ENCODE measurements at places on chromosomes 7 and 10. TPM values are rescaled to one million over a fixed set of nuclear protein-coding genes. Genes with fewer than 3 reads are reported as not detected.
A peak's percentile ranks its signal among the peaks of the same experiment; 100 is the strongest.

Gene DLX5
- total RNA-seq = 0.26 TPM

Gene KLHL7
- 57.2 TPM for total RNA-seq

DNA sequence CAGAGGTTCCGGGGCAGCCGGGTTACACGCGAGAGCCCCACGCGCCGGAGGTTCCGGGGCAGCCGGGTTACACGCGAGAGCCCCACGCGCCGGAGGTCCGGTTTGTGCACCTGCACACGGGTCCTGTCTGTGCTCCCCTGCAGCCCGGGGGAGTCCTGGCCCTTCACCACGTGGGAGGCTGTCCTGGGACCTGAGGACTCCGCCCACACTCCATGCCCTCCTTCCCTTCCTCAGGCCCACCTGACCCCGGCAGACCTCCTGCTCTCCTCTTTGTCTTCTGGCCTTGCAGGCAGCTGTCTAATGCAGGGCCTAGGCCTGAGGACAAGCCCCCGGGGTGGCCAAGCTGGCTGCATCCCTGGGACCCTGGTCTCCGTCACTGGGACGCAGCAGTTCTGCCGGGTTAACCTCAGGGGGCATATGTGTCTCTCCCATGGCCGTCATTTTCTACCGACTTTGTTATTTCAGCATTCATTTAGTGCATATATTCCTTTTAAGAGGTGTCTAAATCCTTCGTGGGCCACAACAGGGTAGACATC lies 374.6 kb downstream of the DNAJB6 start:
- no peaks in the 10 kb centered on the region for H3K4me1 ChIP-seq
- H3K27me3 ChIP-seq = no peaks in the 10 kb centered on the region
- H3K4me3 ChIP-seq = no peak overlapping the region

DNA sequence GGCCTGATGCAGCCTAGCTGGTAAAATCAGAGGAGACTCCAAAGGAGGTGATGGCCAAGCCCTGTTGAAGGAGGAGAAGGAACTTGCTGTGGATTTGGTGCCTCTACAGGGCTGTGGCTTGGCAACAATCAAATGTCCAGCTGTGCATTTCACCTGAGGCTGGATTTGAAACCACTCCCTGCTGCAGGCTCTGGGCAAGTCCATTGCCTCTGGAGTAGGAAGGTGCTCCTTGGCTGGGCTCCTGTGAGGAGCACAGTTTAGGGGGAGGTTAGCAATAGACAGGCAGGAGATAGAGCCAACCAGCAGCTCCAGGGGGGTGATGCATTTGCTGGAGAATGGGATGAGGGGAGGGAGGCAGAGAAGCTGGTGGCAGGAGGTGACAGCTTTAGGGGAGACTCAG lies 26.5 kb downstream of the CDH23 start:
- H3K4me3 ChIP-seq = no peak overlapping the region
- no peaks in the 10 kb centered on the region for H3K36me3 ChIP-seq
- H3K4me1 ChIP-seq = no peaks in the 10 kb centered on the region

GRCh38 chr10:80739963-80740715 lies 202.4 kb downstream of the SH2D4B start:
- no peak overlapping the region for H3K27ac ChIP-seq
- H3K27me3 ChIP-seq = no peaks in the 10 kb centered on the region
- no peak overlapping the region for H3K4me3 ChIP-seq
- no peaks in the 10 kb centered on the region for H3K36me3 ChIP-seq
- H3K4me1 ChIP-seq = no peaks in the 10 kb centered on the region

- no peaks in the 10 kb centered on the region for H3K27me3 ChIP-seq
- no peak for DNase-seq
- H3K4me3 ChIP-seq = no peak overlapping the region
- H3K36me3 ChIP-seq = no peaks in the 10 kb centered on the region
Observed at GRCh38 chr10:567869-568268, 121.6 kb downstream of the DIP2C start.

DNA sequence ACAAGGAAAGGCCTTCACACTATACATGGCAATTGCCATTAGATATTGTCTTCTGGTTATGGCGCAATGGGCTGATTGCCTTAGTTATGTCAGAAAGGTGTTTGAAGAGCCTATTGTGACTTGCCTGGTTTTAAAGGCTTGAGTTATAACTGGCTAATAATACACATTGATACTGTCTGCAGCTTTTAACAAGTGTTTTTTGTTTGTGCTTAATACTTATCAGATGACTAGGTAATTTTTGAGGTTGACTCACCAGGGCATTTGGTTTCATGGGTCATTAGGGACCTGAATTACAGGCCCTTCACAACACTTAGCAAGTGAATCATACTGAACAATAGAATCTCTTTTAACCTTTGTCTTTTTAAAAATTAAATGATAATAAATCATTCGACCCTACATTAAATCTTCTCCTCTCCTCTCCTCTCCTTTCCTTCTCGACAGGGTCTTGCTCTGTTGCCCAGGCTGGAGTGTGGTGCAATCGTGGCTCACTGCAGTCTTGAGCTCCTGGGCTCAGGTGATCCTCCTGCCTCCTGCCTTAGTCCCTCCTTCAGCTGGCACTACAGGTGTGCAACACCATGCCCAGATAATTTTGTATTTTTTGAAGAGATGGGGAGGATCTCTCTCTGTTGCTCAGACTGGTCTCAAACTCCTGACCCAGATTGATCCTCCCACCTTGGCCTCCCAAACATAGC lies 196.3 kb downstream of the JCAD start:
- peaks cover 4% of the 10 kb centered on the region for H3K4me1 ChIP-seq
- H3K4me3 ChIP-seq = no peak overlapping the region
- no peak for DNase-seq
- no peaks in the 10 kb centered on the region for H3K36me3 ChIP-seq
- H3K27ac ChIP-seq = peak overlapping the region; percentile 8

Gene FAM237B
- not detected for total RNA-seq

DNA sequence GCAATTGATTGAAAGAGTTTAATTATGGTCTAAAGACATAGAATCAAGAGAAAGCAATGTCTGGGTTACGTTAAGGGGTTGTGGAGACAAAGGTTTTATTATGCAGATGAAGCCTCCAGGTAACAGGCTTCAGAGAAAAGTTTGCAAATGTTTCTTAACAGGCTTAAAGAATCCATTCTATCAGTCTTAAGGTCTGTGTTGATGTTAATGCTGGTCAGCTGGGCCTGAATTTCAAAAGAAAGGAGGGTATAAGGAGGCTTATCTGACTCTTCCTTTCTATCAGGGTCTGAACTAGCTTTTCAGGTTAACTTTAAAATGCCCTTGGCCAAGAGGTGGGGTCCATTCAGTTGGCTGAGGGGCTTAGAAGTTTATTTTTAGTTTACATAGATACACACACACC lies 1004.5 kb upstream of the C7orf33 start:
- no peaks in the 10 kb centered on the region for H3K36me3 ChIP-seq
- H3K4me3 ChIP-seq = no peak overlapping the region
- H3K27me3 ChIP-seq = no peaks in the 10 kb centered on the region
- no peak for DNase-seq
- no peak overlapping the region for H3K27ac ChIP-seq

GRCh38 chr10:49357910-49358309 lies 38.0 kb downstream of the DRGX start:
- no peaks in the 10 kb centered on the region for H3K36me3 ChIP-seq
- no peak overlapping the region for H3K4me3 ChIP-seq
- no peak for DNase-seq
- no peaks in the 10 kb centered on the region for H3K4me1 ChIP-seq
- H3K27me3 ChIP-seq = no peaks in the 10 kb centered on the region

DNA sequence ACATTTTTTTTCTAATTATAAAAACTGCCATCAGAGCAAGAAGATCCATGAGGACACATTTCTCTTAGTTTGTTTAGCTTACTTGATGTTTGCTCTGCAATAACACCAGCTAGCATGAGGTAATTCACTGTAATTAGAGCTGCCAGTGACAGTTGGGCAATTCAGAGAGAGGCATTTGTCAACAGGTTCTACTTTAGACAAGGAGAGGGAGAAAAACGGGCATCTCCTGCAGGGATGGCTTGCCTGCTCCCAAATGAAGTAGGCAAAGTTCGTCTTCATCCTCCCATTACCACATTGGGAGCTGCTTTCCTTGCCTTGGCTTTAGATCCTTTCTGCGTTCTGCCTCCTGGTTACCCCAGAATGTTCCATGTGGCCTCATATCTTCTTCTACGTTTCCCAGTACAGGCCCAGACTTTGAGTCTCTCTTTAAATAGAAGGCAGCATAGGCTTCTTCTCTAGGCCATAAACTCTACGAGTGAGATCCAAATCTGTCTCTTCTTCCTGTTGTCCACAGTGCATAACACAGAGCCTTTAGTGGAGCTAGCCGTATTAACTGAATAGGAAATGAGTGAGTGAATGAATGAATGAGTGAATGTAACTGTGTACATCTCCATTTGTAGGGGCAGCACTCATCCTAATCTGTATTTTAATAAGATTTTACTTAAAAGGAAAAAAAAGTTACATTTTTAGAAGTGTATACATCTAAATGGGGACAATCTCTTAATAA lies 21.2 kb downstream of the ASB15 start:
- no peaks in the 10 kb centered on the region for H3K36me3 ChIP-seq
- no peak for DNase-seq
- H3K4me3 ChIP-seq = no peak overlapping the region
- no peaks in the 10 kb centered on the region for H3K4me1 ChIP-seq

- H3K4me1 ChIP-seq = no peaks in the 10 kb centered on the region
- no peak overlapping the region for H3K4me3 ChIP-seq
- H3K27me3 ChIP-seq = no peaks in the 10 kb centered on the region
- no peak overlapping the region for H3K27ac ChIP-seq
Observed at GRCh38 chr10:112307358-112308124, 24.3 kb downstream of the TECTB start.

DNA sequence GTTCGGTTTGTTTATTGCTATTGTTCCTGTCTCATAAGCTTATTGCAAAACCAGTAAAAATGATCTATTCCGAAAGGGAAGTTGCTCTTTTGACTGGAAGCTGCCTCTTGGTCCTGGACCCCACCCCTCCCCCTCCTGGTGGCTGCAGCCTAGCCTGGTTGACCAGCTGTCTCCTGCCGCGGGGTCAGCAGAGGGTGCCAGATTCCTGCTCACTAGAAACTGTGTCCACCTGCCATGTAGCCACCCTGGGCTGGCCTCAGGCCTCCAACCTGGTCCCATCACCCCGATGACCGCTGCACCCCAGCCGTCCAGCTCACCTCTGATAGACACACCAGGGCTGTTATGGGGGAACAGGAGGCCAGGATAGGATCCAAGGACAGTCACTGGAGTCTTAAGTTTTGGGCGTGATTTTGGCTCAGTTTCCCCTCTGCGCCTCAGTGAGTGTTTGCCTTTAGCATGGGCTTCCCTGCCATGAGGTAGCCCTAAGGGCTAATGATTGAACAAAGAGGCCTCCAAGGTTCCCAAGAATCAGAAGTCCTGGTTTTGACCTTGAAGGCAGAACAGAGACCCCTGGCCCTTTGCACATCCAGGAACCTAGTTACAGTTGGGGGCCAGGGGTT lies 32.9 kb upstream of the SLF2 start:
- H3K36me3 ChIP-seq = no peaks in the 10 kb centered on the region
- H3K4me1 ChIP-seq = peaks cover 12% of the 10 kb centered on the region
- no peak overlapping the region for H3K27ac ChIP-seq
- no peaks in the 10 kb centered on the region for H3K27me3 ChIP-seq

DNA sequence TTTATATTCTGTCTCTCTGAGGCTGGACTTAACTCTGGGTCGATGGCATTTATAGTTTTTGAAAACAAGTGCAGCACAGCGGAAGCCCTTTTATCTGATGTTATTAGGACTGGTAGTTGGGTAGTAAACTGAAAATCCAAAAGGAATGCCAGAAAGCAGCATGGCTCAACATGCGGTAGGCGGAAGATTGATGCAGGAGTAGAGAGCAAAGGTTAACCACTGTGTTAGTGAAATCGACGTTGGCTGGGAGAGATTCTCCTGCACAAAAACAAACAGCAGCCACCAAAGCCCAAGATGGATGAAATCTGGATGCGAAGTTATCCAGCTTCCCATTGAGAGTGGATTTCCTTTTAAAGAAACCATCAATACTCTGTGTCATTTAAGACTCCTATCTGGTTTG lies 54.5 kb upstream of the EMX2 start:
- no peak overlapping the region for H3K27ac ChIP-seq
- no peaks in the 10 kb centered on the region for H3K27me3 ChIP-seq
- no peak overlapping the region for H3K4me3 ChIP-seq
- no peaks in the 10 kb centered on the region for H3K4me1 ChIP-seq
- H3K36me3 ChIP-seq = no peaks in the 10 kb centered on the region

GRCh38 chr10:102643336-102644065 lies 778 bp upstream of the TRIM8 start:
- H3K36me3 ChIP-seq = no peaks in the 10 kb centered on the region
- no peaks in the 10 kb centered on the region for H3K27me3 ChIP-seq
- peak overlapping the region; percentile 54 for H3K4me3 ChIP-seq
- peak overlapping the region; percentile 100 for H3K27ac ChIP-seq
- H3K4me1 ChIP-seq = no peaks in the 10 kb centered on the region

Measured in uterus (tissue), 4 donors.